ENCODE measurements at places on chromosomes 11 and 22.

DNA sequence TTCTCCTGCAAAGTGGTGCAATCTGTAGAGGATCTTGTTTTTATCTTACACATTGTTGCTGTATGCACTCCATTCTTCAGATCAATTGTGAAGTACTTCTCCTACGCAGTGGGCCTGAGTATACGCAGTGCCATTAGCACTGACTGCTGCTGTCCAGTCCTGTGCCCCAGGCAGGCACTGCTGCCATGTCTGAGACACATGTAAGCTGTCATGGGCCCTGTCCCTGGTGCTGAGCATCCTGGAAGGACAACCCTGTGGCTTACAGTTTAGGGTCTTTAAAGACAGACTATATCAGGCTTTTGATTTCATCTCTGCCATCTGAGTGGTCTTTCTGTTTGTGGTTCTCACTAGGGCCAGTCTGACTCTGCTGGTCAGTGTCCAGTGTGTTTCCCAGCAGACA is 44.8 kb upstream of the PTPN5 start:
- DNase-seq = no peak

- no peak for DNase-seq
Measured at GRCh38 chr11:77400271-77400670, 73.6 kb downstream of the PAK1 start.

GRCh38 chr11:111748035-111748804 is 18.0 kb downstream of the PPP2R1B start:
- no peak for DNase-seq

- peak; percentile 87 for DNase-seq
Measured at GRCh38 chr11:120432056-120433018, 79.2 kb upstream of the GRIK4 start.
